Spleen (tissue), 13 donors: ENCODE measurements at places on chromosomes 3 and 15.

DNA sequence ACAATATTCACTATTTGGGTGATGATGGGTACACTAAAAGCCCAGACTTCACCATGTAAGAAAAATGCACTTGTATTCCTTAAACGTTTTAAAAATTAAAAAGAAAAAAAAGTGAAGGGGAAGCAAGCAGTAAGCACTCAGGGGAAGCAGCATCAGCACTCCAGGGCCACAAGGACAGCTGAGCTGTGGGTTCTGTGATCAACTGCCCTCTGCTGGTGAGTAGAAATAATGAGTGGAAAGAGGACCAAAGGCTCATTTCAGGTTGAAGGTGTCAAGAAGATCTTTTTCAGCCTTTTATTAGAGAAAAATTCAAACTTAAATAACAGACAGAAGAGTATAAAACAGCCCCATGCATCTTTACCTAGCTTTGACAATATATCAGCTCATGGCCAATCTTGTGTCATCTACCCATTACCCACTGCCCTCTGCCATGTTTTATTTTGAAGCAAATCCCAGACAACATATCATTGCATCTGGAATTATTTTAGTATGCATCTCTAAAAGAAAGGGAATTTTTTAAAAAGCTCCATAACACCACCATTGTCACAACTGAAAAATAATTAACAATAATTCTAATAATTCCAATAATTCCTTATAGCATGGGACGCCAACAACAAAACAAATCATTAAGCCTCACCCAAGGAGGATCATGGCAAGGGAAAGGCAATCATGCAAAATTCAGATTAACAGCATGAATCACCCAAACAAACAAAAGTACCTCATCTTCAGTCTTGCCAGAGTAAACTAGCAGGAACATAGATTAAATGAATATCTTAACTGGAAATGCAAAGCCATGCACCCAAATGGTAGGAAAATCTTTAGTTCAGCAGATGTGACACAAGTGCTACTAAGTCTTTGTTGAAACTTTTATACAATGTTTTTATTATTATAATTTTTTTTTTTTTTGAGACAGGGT, 42.5 kb downstream of the TAMM41 start:
- DNase-seq: no peak

DNA sequence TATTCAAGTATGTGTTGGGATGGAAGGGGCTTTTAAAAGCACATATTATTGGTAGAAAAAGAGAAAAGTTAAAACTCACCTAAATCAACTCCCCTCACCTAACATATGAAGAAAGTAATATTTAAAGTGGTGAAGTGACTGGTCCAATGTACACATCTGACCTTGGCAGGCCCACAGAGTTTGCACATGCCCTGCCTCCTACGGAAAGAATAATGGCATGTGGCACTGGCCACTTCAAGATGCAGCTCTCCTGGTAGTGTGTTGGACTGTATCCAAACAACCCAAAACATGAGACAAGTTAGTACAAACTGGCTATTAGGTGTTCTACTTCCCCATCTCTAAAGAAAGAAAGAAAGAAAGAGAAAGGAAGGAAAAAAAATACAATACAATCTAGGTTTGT, 117.1 kb downstream of the MECOM start:
- DNase-seq: no peak

DNA sequence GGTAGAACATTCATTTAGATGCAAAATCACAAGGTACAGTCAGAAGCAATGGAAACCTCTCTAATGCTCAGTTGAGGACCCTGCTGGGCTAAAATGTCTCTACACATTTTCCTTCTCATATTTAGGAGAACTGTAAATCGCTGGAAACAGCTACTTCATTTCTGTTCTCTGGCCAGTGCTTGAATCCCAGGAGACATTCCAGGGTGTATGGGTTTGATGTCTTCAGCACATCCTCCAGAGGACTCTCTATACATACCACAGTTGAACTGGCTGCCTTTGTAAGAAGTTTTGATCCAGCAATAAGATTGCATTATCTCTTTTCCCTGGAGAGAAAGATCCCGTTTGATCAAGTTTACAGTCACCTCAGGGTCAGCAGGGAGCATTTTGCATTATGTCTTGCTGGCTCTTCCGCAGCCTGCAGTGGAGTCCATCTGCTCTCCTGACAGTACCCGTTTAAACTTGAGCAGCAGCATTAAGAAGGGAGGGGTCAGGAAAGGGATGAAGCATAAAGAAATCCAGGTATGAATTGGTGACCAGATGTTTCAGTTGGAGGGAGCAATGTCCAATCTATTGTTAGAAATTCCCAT, 676.0 kb downstream of the EPHA3 start:
- DNase-seq: no peak

GRCh38 chr3:4981294-4981664, 2.0 kb downstream of the BHLHE40 start:
- no peak for DNase-seq

DNA sequence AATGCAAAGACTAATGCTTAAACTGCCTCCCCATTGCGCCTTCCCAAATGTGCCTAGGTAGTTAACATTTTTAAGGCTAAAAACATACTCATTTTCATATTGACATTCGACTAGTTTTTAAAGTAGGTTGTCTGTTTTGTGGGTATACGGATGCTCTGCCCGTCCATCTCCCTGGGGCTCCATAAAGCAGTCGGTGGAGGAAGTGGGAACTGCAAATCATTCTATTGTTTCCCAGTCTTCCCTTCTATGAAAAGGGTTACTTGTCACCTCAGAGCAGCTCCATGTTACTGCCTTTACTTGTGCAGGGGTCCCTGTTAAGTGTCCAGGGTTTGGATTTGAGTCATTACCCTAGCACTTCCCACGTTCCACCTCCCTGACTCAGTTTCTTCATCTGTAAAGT, 10.9 kb downstream of the CHCHD6 start:
- no peak for DNase-seq

DNA sequence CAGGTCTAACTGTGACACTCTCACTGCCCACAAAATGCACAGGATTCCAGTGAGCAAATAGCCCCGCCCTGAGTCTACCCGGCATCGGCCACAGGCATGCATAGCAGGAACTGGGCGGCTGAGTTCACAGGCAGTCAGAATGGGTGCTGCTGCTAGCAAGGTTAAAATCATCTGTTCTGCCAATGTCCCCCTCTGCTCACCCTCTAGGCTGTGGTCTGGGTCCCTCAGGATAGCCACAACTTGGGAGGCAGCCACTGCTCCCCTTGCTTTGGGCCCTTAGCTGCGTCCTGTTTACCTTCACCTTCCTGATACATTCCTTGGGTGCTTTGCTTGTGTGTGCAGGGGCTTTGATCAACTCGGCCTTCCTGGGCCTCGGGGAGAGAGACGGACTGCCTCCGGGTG, 232.9 kb upstream of the RGMA start:
- no peak for DNase-seq

DNA sequence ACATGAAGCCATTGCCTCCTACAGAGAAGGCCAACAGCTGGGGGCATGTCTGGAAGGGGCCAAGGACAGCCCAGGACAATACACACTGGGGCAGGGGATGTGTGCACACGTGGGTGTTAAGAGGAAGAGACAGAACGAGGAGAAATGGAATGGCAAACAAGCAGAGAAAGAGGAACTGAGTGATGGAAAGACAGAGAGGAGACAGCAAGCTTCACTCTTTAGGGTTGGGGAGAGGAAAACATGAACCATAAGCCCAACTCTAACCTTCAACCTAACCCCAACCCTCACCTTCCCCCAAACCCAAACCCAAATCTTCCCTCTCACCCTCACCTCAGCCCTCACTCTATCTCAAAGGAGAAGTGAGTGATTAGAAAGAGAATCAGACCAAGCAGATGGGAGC, 11.9 kb upstream of the PARL start:
- DNase-seq: no peak

- DNase-seq: no peak
Observed at GRCh38 chr3:193771653-193772421, 178.8 kb downstream of the OPA1 start.

- DNase-seq: no peak
Observed at GRCh38 chr3:16377847-16378302, 112.9 kb downstream of the OXNAD1 start.

DNA sequence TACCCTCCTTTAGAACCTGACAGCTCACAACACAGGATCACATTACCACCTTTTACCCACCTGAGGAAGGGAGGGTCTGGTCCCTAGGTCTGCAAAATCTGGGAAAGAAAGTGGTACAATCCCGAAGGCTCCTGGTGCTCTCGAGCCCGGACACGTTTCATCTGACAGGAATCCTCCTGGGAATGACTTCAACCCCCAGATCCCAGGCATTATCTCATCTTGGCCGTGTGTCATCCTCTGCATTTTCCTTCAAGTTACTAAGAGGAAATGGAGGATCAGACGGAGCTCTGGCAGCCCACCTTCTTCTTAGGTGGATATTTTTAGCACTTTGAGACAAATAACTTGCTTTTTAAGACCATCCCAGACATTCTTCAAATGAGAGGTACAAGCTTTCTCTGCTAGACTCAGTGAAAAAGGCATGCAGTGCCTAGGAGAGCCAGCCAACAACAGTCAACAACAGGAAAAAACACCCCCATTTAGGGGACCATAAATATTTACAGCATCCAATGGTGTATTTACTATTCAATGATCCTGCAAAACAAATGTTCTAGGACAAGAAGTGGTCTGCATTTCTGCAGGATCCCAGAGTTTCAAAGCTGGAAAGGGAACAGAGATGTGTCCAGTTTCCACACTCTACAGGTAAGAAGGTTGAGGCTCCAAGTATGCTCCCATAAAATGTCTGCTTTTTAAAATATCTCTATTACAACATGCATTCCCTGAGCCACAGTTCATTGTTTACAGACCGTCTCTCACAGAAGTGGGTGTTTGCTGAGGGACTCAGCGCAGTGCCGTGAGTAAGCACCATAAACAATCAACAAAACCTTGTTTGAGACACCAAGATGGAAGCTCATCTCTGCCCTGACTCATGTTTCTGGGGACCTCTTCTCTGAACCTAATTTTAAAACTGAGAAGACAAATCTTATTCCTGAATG, 38.3 kb upstream of the ARHGEF3 start:
- DNase-seq: no peak

- no peak for DNase-seq
Observed at GRCh38 chr3:4665197-4665596, 172.0 kb downstream of the ITPR1 start.
